Activated B cell treated with CpG ODN at 0.5 μM for 24 hours (primary cell): ENCODE measurements at places on chromosomes 7 and 10. TPM values are rescaled to one million over a fixed set of nuclear protein-coding genes. Genes with fewer than 3 reads are reported as not detected.

DNA sequence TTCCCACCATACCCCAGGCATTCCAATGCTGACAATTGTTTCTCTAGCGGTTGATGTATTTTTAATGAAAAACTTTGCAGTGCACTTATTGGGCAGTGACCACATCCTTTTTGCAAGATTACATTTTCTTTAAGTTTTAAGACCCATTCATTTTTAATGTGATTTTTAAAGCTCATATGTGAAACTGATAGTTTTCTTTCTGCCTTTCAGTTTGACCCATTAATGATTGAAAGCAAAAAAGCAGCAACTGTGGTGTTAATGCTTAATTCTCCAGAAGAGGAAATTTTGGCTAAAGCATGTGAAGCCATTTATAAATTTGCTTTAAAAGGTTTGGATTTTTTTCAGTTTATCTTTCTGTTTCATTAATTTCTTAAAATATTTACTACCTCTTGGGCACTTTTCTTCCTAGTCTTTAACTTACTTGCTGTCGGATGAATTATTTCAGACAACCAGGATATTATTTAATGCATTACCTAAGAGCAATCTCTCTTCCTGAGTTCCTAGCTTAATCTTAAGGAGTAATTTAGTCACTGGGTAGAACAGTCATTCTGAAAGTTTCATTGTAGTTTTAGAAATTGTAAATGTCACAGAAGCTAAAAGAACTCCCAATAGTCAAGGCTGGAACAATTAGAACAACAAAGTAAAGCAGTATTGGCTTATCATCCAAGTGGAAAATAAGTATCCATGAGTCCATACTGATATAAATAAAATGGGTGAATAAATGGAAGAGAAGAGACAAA lies 18.3 kb downstream of the ARMC3 start:
- H3K4me1 ChIP-seq = no peaks in the 10 kb centered on the region
- H3K4me3 ChIP-seq = no peak overlapping the region
- no peak overlapping the region for H3K27ac ChIP-seq
- no peaks in the 10 kb centered on the region for H3K36me3 ChIP-seq
- no peak for DNase-seq

- no peak overlapping the region for H3K4me3 ChIP-seq
- no peaks in the 10 kb centered on the region for H3K36me3 ChIP-seq
- no peaks in the 10 kb centered on the region for H3K4me1 ChIP-seq
- H3K27me3 ChIP-seq = no peaks in the 10 kb centered on the region
- DNase-seq = no peak
Measured at GRCh38 chr7:80790877-80791276, 128.0 kb downstream of the SEMA3C start.

GRCh38 chr10:4312051-4312835 lies 513.8 kb upstream of the AKR1E2 start:
- no peak overlapping the region for H3K4me3 ChIP-seq
- peaks cover 5% of the 10 kb centered on the region for H3K4me1 ChIP-seq
- no peaks in the 10 kb centered on the region for H3K36me3 ChIP-seq
- no peak overlapping the region for H3K27ac ChIP-seq
- no peaks in the 10 kb centered on the region for H3K27me3 ChIP-seq

- no peaks in the 10 kb centered on the region for H3K27me3 ChIP-seq
- no peak for DNase-seq
- no peaks in the 10 kb centered on the region for H3K36me3 ChIP-seq
Measured at GRCh38 chr7:48411619-48412018, 240.4 kb downstream of the ABCA13 start.

DNA sequence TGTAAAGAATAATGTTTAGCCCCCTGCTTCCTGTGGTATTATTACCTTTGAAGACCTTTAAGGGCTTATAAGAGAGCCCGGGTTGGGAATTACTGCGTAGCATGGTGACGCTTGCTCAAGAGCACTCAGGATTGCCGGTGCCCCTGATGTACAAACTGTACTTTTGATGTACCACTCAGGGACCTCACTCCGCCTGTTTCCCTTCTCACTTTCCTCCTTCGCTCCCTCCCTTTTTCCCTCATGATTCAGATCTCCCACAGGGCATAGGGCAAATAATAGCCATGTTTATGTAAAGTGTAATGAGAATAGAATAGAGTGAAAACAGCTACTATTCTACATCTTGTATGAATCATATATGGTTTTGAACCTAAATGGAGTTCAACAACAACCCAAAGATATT lies 77.8 kb upstream of the PDCD4 start:
- no peaks in the 10 kb centered on the region for H3K4me1 ChIP-seq
- no peak overlapping the region for H3K27ac ChIP-seq
- H3K4me3 ChIP-seq = no peak overlapping the region
- DNase-seq = no peak
- H3K36me3 ChIP-seq = no peaks in the 10 kb centered on the region
- H3K27me3 ChIP-seq = peaks cover 4% of the 10 kb centered on the region

GRCh38 chr10:73991884-73992245 lies 6.1 kb upstream of the VCL start:
- H3K27ac ChIP-seq = peak overlapping the region; percentile 65
- H3K36me3 ChIP-seq = no peaks in the 10 kb centered on the region
- H3K4me1 ChIP-seq = peaks cover 36% of the 10 kb centered on the region
- peak overlapping the region; percentile 2 for H3K4me3 ChIP-seq
- peak; percentile 32 for DNase-seq

GRCh38 chr10:109732254-109732965 lies 190.9 kb downstream of the XPNPEP1 start:
- H3K4me3 ChIP-seq = no peak overlapping the region
- DNase-seq = no peak
- H3K27ac ChIP-seq = no peak overlapping the region
- no peaks in the 10 kb centered on the region for H3K36me3 ChIP-seq

DNA sequence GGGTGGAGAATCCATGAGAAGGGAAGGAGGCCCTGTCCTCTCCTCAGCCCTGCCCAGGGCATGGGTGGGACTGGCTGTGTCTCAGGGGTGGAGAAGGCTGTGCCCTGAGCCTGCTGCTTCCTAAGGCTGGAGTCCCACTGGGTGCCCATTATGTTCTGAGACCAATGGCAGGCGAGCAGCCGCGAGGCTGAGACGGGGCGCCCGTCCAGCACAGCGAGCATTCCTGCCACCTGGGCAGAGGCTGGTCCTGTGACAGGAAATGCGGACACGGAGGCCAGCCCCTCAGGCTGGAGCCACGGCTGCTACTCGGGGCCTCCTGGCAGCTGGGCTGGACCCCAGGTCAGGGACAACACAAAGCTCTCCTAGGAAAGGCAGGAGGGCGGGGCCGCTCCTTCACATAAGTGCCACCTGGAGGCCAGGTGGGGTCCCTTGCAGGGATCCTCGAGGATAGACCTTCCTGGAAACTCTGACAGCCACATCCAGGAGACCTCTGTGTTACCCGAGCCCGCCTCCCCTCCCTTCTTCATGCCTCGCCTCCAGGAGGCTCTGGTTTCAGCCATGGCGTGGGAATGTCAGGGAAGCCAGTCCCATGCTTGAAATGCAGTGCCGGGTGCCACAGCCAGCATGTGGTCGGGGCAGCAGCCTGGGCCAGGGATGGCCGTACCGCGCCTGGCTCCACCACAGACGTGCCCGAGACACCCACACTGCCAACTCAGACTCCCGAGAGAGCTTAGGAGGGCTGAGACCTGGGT lies 173.9 kb downstream of the USP6NL start:
- H3K4me3 ChIP-seq = no peak overlapping the region
- H3K27ac ChIP-seq = no peak overlapping the region
- no peak for DNase-seq
- peaks cover 25% of the 10 kb centered on the region for H3K4me1 ChIP-seq
- H3K36me3 ChIP-seq = no peaks in the 10 kb centered on the region

GRCh38 chr10:94192974-94193373 lies 169.8 kb downstream of the NOC3L start:
- peaks cover 8% of the 10 kb centered on the region for H3K27me3 ChIP-seq
- H3K36me3 ChIP-seq = no peaks in the 10 kb centered on the region
- no peaks in the 10 kb centered on the region for H3K4me1 ChIP-seq
- no peak overlapping the region for H3K4me3 ChIP-seq
- no peak for DNase-seq

DNA sequence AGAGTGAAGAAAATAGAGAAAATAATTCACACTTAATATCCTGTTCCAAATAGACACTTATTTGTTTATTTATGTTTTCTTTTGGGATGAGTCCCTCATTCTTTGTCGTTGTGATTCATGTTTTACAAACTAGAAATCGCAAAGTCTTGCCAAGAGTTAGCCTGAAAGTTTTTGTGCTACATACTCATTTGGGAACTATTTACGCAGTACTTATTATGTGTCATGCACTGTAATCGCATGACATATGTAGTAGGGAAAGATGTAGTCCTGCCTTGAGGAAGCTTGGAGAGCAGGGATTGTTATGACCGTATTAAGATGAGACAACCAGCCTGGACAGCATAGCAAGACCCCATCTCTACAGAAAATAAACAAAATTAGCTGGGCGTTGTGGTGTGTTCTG lies 189.3 kb downstream of the ABCA13 start:
- H3K36me3 ChIP-seq = no peaks in the 10 kb centered on the region
- no peaks in the 10 kb centered on the region for H3K27me3 ChIP-seq
- no peaks in the 10 kb centered on the region for H3K4me1 ChIP-seq
- no peak overlapping the region for H3K4me3 ChIP-seq
- H3K27ac ChIP-seq = no peak overlapping the region

DNA sequence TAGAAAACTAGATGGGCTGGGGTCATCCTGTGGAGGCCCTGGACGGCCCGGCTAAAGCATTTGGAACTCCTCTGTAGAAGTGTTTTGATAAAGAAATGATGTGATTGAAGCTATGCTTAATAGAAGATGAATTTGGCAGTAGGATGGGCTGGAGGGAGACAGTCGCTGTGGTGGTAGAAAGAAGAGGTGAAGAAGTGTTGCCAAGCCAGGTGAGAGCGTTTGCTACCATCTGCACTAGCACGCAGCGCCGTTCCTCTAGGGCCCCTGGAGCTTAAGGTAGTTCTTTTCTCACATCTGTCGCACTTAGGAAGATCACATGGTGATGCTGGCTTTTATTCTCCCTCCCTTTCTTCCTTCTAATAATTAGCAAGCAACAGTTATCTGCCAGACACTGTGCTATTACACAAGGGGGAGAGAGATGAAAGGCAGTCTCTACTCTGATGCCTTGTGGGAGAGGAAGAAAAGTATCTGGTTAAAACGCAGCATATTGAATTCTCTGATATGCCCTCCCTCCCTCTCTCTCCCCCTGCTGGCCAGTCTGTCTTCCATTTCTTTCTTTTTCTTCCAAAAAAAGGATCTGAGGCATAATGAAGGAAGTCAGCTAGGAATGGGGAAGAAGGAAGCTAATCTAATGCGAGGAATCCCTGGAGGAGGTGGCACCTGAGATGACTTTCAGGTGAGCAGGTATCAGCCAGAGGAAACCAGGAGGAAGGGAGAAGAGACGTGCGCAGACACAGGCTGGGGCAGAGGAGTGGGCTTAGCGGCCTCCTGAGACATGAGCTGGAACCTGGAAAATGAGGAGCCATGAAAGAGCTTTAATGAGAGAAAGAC lies 162.3 kb upstream of the KLF14 start:
- no peaks in the 10 kb centered on the region for H3K27me3 ChIP-seq
- peaks cover 78% of the 10 kb centered on the region for H3K4me1 ChIP-seq
- peak overlapping the region; percentile 84 for H3K27ac ChIP-seq
- DNase-seq = no peak

DNA sequence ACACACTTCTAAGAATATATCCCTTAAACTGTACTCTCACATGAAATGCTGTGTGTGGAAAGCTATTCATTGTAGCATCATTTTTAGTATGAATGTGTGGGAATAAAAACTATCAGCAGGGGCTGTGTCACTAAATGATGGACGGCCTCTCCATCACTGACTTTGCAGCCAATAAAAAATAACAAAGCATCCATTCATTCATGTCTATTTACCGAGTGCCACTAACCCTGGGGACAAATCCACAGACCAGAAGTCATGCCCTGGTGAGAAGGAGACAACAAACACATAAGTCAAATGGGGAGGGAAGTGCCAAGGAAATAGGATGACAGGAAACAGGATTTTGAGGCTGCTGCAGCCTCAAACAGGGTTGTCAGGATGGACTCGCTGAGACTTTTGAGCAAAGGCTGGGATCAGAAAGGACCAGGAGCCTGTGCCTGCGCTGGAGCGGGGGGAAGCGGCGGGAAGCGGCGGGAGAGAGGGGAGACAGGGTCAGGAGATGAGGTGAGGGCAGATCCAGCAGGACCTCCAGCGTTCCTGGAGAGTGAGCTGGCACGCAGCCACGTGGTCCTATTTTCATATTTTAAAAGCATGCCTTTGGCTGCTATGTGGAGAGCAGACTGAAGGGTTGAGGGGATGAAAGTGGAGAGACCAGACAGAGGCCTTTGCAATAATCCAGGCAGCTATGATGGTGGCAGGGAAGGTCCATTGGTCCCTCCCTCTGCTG lies 2.2 kb upstream of the NOM1 start:
- peaks cover 25% of the 10 kb centered on the region for H3K27me3 ChIP-seq
- peaks cover 23% of the 10 kb centered on the region for H3K4me1 ChIP-seq
- peaks cover 9% of the 10 kb centered on the region for H3K36me3 ChIP-seq
- H3K4me3 ChIP-seq = no peak overlapping the region

DNA sequence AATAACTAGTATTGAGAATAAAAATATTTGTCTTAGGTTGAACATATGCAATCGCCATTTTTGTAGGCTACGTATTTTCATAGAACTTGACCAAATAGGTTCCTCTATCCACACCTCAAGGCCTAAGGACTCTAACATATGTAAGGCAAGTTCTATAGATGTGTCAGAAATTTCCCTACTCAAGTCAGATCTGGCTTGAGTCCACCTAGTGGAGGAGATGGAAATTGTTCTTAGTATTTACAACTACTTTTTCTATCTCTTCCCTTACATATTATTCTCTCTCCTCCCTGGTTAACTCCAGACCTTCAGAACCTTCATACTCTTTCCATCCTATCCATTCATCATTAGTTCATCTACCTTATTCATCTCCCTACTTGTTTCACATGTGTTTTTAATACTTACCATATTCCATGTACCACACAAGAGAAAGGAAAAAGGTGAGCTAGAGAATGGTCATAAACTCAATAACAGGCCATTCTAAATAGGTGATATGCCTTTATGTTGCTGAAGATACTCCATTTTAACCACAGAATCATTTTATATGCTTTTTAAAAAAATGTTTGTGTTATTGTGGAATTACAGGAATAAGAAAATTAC lies 174.5 kb upstream of the HDAC9 start:
- H3K36me3 ChIP-seq = no peaks in the 10 kb centered on the region
- no peaks in the 10 kb centered on the region for H3K27me3 ChIP-seq
- no peak overlapping the region for H3K4me3 ChIP-seq
- peak overlapping the region; percentile 47 for H3K27ac ChIP-seq
- H3K4me1 ChIP-seq = peaks cover 42% of the 10 kb centered on the region

GRCh38 chr7:36820527-36821170 lies 96.4 kb upstream of the AOAH start:
- no peaks in the 10 kb centered on the region for H3K36me3 ChIP-seq
- H3K4me3 ChIP-seq = no peak overlapping the region
- no peak overlapping the region for H3K27ac ChIP-seq
- DNase-seq = no peak
- H3K4me1 ChIP-seq = peaks cover 5% of the 10 kb centered on the region

MRC1 gene
- 0.11 and 0.15 TPM in 2 replicates for total RNA-seq

CPA1 gene
- not detected in 2 replicates for total RNA-seq

CABCOCO1 gene
- total RNA-seq = not detected in 2 replicates

GPR158 gene
- total RNA-seq = not detected in 2 replicates

ZC3HAV1L gene
- 1.6 and 1.8 TPM in 2 replicates for total RNA-seq

EPDR1 gene
- 0.22 and 0.69 TPM in 2 replicates for total RNA-seq

CLCN1 gene
- not detected in 2 replicates for total RNA-seq

PARD3 gene
- total RNA-seq = 0.11 and 0.12 TPM in 2 replicates

ACTL6B gene
- total RNA-seq = not detected in 2 replicates

WDR86 gene
- 0.33 and 0.49 TPM in 2 replicates for total RNA-seq

RAB19 gene
- 0.37 and 0.55 TPM in 2 replicates for total RNA-seq
